Hematopoietic multipotent progenitor cell treated with erythropoietin and hydrocortisone succinate and interleukin-3 and kit ligand, for 17 days (in vitro differentiated cells): ENCODE measurements at places on chromosomes 2 and 18.
A peak's percentile ranks its signal among the peaks of the same experiment; 100 is the strongest.

DNA sequence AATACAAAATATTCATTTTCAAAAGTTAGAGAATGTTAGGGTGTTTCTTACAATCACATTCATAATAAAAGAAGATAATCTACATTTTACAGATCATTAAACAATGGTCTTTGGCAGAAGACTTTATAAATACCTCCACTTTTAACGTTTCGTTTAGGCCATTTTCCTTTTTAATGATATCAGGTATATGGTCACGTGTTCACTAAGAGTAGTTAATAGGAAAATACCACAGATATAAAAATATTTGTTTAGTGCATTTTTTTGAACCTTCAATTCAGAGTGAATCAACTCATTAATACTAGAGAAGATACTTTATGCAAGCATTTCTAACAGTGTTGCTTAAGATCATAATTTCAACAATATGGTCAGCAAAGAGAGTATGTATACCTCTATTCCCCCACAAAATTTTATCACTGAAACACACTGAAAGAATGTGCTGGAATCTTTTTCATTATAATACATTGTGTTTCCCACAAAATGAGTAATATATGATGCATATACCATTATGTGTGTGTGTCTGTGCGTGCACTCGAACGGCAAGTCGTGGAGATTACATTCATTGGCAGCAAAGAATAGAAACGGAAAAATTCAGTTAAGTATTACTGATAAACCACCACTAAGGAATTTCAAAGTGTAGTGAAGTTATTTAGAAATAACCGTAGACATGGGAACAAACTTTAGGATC lies 319.9 kb upstream of the THUMPD2 start:
- DNase-seq, result no peak

- DNase-seq, result no peak
Measured at GRCh38 chr18:49899657-49900330, 86.5 kb upstream of the ACAA2 start.

- no peak for DNase-seq
Measured at GRCh38 chr2:10452956-10453904, 5.1 kb upstream of the ODC1 start.

DNA sequence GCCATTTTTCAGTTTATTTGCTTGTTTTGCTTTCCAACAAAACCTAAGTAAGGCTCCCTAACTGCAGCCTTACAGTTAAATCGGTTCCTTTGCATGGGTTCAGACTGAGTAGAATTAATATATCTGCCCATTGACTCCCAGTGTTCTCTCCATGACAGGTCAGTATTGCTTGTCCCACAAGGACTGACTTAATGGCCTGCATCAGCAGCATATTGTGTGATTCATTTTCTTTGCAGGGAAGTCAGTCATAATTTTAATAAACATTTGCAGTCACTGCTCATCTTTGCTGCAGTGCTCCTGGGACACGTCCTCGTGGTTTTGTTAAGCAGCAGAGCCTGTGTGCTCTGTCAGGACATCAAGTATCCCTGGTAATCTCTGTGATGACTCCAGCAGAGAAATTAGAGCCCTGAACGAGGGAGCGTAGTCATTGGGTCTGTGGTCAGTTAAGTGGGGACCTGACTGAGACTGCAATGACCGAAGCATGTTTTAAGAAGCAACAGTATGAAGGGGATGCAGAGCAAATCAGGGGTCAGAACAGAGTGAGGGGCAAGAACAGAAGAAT lies 93.3 kb downstream of the CDH20 start:
- no peak for DNase-seq

DNA sequence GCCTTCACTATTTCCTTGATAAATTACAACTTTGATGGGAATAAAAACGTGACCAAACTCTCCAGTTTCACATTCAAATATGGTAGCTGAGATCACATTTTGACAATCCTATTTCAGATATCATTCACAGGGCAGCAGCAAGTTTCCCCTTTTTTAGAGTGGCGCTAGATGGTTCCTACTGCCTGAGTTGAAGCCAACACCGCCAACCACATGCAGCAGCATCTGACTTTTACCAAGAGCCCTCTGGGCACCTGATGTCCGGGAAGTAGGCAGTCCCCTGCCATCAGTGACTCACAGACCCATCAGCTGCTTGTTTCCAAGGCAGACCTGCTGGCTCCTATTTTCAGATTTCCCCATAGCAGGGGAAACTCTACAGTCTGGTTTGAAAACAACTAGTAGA lies 4.0 kb upstream of the MREG start:
- DNase-seq, result no peak

- DNase-seq, result no peak
Measured at GRCh38 chr2:239438995-239439753, 38.4 kb upstream of the HDAC4 start.

GRCh38 chr2:239951825-239952224 lies 73.3 kb downstream of the NDUFA10 start:
- no peak for DNase-seq

- DNase-seq, result no peak
Measured at GRCh38 chr2:204274429-204274828, 270.8 kb upstream of the PARD3B start.

DNA sequence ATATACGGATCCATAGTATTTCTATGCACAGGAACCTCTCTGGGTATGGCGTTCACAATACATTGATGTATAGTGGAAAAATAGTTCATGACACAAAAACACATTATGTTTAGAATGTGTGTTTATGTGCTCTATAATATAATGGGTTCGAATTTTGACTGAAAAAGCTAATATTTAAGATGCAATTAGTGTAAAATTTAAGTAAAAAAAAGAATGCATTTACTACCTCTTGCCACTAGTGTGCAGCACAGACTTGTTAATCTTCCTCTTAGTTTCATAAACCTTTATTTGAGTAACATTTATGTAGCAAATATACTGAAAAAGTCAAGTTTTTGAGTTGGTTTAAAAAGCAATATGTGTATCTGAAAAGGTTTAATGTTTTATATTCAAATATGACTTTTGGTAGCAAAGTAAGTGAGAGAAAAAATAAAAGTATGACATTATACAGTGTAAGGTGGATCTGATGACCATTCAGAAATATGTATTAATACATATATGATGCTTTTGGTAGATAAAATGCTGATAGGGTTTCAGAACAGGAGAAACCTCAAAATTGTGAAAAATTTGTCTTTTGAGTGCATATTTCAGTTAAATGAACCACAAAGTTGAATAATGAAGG lies 49.4 kb downstream of the CCDC102B start:
- DNase-seq, result no peak

- peak; percentile 20 for DNase-seq
Measured at GRCh38 chr18:74278058-74278457, 13.7 kb downstream of the CYB5A start.

DNA sequence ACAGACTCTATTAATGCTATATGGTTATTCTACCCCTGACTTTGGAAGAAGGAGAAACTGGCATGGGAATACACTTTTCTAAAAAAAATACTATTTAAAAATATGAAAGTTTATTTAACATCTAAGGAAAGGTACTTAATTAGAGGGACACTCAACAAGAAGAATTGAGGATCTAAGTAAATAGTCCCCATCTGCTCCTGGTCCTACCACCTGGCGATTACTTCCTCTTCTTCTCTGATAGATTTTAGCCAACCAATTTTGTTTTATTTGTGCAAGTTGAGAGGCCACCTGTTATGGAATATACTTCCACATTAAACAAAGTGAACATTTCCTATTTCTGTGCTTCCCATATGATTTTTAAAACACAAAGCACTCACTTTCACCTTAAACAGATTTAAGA lies 111.7 kb downstream of the BCL2 start:
- no peak for DNase-seq

DNA sequence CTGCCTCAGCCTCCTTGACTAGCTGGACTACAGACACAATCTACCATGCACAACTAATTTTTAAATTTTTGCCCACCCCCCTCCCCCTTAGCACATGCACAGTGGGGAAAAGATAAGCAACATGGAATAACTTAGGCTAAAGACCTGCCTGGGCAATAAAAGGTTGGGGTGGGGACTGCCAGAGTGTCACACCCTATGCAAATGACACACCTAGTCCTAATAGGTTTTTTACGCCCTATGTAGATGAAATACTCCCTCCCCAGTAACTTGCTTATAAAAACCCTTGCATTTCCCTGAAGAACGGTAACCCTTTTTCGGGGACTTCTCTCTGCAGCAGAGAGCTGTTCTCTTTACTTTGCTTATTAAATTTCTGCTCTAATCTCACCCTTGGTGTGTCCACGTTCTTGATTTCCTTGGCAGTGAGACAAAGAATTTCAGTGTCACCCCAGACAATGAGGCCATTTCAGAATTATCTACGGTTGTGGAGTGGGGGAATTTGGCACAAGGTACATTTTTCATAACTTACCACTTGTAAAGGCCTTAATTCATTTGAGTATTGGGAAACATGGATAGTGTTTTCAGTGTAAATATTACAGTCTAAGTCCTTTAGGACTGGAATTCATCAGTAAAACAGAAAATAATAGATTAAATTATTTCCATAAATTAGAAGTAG lies 109.2 kb downstream of the NOL4 start:
- DNase-seq, result no peak

- DNase-seq, result no peak
Measured at GRCh38 chr2:144096531-144096930, 423.4 kb downstream of the ZEB2 start.

GRCh38 chr2:15449556-15450236 lies 111.4 kb downstream of the NBAS start:
- DNase-seq, result no peak

- DNase-seq, result no peak
Measured at GRCh38 chr2:102336502-102336945, 19.1 kb upstream of the IL18R1 start.
